Putamen (tissue), 1 donor: ENCODE measurements at places on chromosomes 7 and 10.

DNA sequence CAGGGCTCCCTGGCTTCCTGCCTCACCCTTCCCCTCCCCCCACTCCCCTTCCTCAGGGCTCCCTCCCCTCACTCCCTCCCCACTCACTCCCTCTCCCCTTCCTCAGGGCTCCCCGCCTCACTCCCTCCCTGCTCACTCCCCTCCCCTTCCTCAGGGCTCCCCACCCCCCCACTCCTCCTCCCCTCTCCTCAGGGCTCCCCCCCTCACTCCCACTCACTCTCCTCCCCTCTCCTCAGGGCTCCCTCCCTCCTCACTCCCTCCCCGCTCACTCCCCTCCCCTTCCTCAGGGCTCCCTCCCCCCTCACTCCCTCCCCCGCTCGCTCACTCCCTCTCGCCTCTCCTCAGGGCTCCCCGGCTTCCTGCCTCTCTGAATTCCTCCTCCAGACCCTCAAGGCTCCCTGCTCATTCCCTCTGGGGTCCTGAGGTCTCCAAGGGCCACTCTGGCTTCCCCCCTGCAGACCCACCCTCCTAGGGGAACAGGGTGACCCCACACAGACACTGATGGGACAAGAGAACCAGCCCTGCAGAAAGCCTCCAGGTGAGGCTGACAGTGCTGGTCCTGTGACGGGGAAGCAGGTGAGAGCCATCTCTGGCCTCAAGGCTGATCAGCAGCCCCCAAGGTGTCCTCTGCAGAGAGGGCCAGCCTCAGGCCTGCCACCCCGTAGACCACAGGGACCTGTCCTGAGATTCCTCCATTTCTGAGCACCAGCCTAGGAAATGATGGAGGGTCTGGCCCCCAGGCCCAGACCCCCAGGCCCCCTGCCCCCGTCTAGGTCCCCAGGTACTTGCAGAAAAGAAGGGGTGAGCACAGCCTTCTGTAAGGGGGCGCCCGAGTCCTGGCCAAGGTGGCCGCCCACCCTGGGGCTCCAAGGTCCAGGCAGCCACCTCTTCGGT lies 47.2 kb downstream of the PWWP2B start:
- DNase-seq: no peak

DNA sequence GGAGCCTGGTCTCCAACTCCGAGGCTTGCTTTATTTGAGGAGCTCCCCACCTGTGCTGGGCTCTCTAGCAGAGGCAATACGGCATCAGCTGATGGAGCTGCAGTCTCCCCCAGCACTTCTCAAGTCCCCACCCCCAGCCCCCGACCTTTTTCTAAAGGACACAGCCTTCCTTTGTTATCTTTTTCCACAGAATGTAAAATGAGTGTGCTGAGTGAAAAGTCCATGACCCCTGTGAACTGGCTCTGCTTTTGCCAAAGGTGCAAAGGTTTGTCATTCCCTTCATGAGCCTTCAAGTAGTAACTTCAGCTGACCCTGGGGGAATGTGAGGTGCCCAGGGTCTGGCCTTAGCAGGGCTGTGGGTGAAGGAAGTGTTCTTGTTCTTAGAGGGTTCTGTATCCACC lies 25.5 kb downstream of the LRRC4 start:
- DNase-seq: no peak

DNA sequence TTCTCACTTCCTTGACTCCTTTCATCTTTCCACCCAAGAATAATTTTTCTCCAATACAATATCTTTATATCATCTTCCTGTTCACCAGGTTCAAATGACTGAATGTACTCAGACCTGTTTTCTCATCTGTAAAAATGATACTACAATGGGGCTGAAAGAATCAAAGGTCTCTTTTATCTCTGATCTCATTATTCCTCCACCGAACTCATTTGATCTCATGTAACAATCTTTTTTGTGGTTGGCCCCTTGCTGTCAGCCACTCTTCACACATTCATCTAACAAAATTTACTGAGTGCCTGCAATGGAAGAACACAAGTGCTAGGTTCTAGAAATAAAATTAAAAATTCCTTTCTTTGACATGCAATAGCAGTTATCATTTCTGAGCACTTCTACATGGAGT lies 65.0 kb downstream of the GRM8 start:
- no peak for DNase-seq

DNA sequence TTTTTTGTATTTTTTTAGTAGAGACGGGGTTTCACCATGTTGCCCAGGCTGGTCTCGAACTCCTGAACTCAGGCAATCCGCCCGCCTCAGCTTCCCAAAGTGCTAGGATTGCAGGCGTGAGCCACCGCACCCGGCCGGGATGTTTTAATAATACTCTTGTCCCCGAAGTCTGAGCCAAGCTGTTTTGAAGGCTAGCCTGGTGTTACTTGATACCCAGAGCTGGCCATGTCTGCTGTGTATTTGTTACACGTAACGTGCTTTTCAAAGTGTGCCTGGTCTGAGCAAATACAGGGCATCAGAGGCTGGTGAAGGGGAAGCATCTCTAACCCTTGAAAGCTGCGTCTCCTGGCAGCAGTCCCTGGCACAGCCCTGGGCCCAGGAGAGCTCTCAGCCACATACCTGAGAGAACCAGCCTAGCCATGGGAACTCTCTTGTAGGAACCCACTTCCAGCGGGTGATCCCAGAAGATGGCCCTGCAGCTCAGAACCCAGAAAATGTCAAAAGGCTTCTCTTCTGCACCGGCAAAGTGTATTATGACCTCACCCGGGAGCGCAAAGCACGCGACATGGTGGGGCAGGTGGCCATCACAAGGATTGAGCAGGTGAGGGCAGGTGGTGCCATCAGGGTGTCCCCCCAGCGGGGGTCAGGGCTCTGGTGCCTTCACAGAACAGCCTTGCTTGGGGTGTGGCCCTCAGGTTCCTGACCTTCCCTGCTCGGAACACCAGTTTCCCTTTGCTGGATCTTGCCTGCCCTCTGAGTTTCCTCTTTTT lies 41.7 kb upstream of the ZMIZ2 start:
- no peak for DNase-seq

- DNase-seq: no peak
Observed at GRCh38 chr7:150784954-150785353, 15.2 kb downstream of the TMEM176B start.

GRCh38 chr7:774161-775109 lies 47.4 kb upstream of the PRKAR1B start:
- no peak for DNase-seq

- no peak for DNase-seq
Observed at GRCh38 chr10:46074196-46074946, 28.3 kb upstream of the MSMB start.

DNA sequence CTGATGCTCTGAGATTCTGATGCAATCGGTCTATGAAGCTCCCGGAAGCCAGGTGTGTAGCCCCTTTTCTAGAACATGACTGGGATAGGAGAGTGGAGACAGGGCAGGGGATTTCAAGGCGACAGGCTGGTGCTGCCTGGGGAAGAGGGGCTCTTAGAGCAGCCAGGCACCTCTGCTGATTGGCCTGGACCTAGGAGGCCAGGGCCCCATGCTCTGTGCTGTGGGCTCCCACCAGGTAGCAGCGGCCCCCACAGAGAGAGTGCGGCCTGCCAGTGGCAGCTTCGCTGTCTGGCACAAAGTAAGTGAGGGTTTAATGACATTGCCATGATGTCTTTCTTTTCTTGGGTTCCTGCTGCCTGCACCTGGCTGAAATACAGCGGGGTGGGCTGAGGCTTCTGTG lies 99.4 kb upstream of the PODXL start:
- DNase-seq: no peak

DNA sequence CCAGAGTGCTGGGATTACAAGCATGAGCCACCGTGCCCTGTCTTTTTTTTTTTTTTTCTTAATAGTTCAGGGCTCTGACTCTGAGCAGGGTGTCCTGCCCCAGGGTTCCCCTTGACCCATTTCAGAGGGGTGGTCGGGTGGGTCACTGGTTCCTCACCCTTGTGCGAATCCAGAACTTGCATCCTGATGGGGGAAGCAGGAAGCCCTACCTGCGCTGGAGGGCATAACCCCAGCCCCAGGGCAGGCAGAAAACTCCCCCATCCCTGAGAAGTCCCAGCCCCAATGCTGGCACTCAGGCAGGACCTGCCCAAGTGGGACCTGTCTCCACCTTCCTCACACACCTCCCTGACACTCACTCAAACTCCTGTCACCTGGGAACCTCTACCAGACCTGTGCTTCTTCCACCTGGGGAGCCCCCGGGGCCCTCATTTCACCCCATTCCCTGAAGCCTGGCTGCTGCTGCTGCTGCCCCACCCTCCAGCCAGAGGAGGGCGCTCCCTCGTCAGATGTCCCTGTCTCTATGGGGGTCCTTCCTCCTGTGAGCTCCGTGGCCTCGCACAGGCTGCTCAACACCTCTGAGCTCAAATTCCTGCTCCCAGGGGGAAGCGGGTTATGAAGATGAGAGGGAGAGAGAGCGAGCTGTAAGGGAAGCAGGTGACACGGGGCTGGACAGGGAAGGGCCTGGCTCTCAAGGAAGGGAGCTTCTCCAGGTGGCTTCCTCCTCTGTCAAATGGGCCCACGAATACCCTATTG lies 15.1 kb upstream of the ZNF273 start:
- no peak for DNase-seq
